NCI-H446 treated with DMSO at 0.1 percent for 48 hours (cell line): ENCODE measurements at places on chromosomes 7 and 10.

GRCh38 chr10:66981361-66982052, 55.7 kb downstream of the LRRTM3 start:
- DNase-seq = no peak

DNA sequence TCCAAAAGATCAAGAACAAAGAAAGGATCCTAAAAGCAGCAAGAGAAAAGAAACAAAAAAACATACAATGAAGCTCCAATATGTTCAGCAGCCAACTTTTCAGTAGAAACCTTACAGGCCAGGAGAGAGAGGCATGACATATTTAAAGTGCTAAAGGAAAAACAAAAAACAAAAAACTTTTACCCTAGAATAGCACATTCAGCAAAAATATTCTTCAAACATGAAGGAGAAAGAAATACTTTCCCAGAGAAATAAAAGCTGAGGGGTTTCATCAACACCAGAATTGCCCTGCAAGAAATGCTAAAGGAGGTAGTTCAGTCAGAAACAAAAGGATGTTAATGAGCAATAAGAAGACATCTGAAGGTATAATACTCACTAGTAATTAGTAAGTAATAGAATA, 753.5 kb upstream of the POT1 start:
- no peak for DNase-seq

DNA sequence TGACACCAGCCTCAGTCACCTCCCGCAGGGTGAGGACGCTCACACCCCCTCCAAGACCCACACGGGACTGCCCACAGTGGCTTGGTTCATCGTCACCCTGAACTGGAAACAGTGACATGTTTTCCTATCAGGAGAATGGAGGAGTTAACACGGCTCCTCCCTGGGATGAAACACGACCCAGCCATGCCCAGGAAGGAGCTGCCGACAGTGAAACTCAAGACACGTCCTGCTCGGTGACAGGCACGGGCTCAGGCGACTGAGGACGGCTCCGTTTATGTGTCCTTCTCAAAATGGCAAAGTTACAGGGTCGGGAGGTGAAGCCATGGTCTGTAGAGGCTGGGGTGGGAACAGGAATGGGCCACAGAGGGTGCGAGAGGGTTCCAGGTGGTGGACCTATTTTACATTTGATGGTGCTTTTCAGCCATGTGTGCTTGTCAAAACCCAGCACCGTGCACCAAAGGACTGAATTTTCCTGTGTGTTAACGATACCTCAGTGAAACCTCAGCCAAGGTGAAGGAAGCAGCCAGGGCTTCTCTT, 272.4 kb downstream of the ADARB2 start:
- no peak for DNase-seq

DNA sequence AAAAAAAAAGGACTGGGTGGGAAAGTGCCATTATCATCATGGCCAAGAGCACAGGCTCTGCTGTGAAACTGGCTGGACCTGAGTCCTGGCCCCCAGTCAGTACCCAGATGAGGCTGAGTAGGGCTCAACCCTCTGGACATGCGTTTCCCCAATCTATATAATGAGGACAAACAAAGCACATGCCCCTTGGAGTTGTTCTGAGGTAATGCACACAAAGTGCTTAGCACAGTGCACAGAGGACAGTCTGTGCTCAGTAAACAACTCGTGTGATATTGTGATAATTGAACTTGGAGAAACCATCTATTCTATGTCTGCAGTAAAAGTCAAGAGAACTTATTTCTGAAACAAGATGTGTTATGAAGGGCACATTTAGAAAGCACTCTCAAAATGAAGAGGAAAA, 138.8 kb downstream of the KCNMA1 start:
- no peak for DNase-seq

GRCh38 chr10:60913071-60913470, 30.9 kb downstream of the RHOBTB1 start:
- DNase-seq = no peak

DNA sequence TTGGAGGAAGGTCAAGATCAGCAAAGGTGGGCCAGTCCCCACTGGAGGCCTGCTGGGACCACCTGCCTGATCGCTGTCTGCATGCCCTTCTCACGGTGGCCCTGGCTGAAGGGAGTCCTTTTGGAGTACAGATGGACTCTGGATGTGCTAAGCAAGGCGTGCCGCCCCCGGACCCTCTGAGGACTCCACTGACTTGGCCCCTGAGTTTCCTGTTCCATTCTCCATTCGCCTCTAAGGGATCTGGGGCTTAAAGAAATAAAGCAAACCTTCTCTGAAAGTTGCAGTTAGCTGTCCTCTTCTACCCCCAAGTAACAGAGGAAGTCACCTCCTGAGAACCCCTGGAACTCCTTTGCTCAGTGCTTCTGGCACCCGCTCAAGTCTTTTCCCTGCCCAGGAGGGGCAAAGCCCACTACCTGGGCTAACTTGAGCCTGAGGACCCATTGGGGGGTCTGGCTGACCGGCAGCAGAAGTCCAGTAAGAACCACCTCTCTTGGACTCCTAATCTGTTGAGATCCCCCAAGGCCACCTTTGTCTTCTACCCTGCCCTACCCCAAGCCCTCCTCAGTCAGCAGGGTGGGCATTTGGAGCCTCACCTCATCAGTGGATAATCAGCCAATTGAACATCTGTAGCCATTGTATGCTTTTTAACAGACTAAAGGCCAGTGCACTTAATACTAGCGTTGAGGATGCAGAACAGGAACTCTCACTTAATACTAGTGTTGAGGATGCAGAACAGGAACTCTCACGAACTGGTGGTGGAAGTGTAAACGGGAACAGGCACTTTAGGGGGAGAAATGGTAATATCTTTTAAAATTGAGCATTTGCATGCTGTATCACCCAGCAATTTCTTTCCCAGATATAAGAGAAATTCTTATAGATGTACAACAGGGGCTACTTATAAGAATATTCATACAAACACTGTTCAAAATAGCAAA, 2.2 kb downstream of the TBATA start:
- no peak for DNase-seq

DNA sequence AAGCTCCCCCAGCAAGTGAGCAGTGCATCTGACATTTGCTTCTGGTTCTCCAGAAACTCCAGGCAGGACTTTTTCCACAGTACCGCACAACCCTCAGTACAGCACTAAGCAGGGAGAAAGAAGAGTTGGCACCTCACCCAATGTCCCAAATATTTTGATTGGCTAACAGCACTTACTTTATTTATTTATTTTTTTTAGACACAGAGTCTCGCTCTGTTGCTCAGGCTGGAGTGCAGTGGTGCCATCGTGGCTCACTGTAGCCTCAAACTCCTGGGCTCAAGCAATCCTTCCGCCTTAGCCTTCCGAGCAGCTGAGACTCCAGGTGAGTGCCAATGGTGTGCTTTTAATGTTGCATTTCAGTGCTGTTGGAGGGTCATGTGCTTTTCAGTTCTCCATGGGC, 200.3 kb upstream of the ZMIZ1 start:
- DNase-seq = no peak

- no peak for DNase-seq
These were observed 33.0 kb downstream of the EN2 start for GRCh38 chr7:155490697-155491628.

- DNase-seq = no peak
These were observed 1.3 kb downstream of the PILRA start for GRCh38 chr7:100374601-100375000.
